Chondrocyte (in vitro differentiated cells): ENCODE measurements at places on chromosomes 6 and 20.

- no peak for DNase-seq
Measured at GRCh38 chr6:151160929-151161757, 78.6 kb upstream of the AKAP12 start.

DNA sequence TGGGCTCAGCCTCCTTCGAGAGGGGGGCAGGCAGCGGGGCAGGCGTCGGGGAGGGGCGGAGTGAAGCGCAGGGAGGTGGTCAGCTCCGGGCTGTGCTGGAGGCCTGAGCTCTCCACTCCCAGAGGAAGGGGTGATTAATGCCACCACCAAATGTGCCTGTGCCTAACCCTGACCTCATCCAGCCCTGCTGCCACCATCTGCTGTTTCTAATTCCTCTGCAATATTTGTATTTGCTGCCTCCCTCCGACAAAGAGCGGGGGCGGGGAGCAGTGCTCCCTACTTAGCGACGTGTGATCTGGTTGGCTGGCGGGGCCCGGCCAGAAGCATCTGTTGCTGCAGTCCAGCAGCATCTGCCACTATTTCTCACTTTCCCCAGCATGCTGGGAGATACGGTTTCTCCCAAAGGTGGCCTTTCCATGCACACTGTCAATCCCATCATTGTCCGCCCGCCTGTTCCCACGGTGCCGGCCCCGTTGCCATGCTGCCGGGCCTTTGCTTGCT, 47.0 kb downstream of the DLL1 start:
- no peak for DNase-seq

DNA sequence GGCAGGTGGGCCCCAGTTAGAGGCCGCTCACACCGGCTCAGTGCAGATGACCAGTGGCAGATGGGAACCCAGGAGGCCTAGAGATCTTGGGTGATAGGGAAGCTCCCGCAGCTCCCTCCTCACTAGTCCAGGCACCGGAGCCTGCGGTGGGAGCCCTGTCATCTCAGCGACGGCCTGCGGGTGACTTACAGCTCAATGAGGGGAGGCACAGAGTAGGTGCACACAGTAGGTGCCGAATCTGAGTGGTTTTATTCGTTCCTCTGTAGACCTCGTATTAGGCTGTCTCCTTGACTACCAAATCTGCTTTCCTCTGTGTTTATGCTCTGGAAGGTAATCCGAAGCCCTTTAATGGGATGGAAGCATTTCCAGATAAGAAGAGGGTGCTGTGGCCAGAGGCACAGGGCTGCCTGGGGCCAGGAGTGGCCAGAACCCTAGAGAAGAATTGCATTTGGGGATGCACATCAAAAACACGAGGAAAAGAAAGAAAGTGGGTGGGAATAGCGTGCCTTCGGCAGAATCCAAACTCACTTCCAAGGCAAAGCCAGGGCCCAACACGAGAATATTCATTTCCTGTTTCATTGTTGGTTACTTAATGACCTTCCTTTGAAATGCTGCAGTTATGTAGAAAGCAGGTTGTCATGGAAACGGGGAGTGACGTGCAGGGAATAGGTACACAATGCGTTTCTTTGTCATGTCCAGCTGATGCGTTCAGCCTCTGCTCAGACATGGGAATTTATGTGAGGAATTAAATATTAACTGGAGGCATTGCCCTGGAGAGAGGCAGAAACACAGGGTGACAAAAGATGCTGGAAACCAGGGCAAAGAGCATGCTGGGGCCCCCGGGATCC, 24.7 kb downstream of the MYT1 start:
- peak; percentile 57 for DNase-seq

GRCh38 chr6:25008707-25009392, 73.1 kb upstream of the RIPOR2 start:
- no peak for DNase-seq

- no peak for DNase-seq
Measured at GRCh38 chr20:35091816-35092523, 637 bp downstream of the TRPC4AP start.

- DNase-seq: no peak
Measured at GRCh38 chr6:13349811-13350506, 21.6 kb upstream of the TBC1D7 start.

DNA sequence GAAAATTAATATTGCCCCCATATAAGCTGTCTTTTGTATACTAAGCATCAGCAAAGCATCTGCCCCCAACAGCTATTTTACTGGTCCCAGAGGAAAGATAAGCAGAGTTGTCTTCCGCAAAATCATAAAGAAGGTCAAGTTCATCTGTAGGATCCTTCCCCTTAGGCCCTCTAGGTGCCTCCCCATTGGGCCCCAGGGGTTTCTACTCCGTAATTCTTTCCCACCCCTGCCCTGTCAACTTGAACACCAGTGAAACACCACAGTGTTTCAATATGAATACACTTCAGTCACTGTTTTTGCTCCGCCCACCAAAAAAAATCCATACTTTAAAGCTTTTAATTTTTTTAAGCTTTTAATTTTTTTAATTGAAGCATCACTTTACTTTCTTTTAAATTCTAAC, 159.2 kb downstream of the ATXN1 start:
- DNase-seq: no peak

- no peak for DNase-seq
Measured at GRCh38 chr6:28635547-28636158, 110.0 kb downstream of the GPX5 start.

GRCh38 chr6:148169706-148170105, 172.9 kb upstream of the SASH1 start:
- no peak for DNase-seq

GRCh38 chr6:154749341-154749740, 16.1 kb downstream of the SCAF8 start:
- DNase-seq: no peak

DNA sequence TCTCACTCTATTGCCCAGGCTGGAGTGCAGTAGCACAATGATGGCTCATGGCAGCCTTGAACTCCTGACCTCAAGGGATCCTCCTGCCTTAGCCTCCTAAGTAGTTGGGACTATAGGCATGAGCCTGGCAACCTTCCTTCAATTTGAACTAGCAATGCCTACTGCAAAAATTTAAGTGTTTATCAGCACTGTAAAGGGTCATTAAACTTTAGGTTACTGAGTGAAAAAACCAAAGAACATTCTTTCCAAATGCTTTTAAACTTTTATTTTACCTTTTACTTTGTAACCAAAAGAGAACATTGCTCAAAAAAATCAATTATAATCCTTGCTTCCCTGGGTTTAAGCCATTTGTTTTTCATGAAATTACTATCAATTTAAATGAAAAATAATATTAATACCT, 101.0 kb upstream of the NHSL1 start:
- DNase-seq: no peak

- no peak for DNase-seq
Measured at GRCh38 chr6:7644417-7644816, 54.4 kb downstream of the SNRNP48 start.

DNA sequence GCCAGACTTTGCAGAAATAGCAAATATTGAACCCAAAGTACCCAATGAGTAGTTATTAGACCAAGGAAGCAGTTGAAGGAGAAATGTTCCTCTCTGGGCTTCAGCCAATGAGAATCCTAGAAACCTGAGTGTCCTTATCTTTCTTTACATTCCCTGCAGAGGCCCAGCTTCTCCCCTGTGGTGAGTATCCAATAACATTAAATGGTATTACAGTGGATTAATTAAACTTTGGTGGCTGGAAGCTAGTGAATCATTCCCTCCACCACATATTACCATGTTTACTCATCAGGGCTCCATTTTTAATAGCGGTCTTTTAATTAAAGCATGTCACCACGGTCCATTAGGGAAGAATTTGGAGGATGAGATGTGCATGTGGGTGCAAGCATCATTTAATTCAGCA, 74.0 kb downstream of the UNC5CL start:
- DNase-seq: no peak

DNA sequence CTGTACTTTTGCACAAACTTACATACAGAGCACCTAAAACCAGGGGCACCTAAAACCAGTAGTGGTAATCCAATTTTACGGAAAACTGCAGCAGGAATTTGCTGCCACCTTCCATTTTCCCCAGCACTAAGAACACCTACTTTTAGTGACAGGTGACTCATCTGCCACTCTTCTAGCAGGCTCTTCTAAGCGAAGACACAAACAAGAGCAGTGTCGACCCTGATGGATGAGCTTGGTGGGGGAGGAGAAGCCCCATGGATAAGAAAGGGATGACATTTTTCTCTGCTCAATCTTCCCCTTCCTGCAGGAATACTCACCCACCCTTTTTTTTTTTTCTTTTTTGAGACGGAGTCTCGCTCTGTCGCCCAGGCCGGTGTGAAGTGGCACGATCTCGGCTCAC, 116.9 kb downstream of the GMPR start:
- no peak for DNase-seq

DNA sequence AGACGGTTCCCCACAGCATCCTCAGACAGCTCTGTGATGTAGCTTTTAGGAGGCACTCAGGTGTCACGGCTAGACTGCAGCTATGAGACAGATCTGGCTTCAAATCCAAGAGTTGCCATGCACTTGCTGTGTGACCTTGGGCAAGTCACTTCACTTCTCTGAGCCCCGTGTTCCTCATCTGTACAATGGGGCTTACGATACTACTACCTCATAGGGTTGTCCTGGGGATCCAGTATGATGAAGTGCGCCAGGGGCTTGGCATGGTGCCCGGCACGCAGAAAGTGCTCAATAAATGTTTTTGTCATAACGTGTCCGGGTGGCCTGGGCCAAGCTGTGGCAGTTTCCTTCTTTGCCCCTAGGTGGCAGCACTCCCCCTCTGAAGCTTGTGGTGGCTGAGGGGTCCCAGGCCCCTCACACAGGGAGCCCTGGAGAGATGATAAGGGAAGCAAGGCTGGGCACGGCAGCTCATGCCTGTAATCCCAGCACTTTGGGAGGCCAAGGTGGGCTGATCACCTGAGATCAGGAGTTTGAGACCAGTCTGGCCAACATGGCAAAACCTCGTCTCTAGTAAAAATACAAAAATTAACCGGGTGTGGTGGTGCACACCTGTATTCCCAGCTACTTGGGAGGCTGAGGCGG, 19.1 kb upstream of the CHMP4B start:
- no peak for DNase-seq

DNA sequence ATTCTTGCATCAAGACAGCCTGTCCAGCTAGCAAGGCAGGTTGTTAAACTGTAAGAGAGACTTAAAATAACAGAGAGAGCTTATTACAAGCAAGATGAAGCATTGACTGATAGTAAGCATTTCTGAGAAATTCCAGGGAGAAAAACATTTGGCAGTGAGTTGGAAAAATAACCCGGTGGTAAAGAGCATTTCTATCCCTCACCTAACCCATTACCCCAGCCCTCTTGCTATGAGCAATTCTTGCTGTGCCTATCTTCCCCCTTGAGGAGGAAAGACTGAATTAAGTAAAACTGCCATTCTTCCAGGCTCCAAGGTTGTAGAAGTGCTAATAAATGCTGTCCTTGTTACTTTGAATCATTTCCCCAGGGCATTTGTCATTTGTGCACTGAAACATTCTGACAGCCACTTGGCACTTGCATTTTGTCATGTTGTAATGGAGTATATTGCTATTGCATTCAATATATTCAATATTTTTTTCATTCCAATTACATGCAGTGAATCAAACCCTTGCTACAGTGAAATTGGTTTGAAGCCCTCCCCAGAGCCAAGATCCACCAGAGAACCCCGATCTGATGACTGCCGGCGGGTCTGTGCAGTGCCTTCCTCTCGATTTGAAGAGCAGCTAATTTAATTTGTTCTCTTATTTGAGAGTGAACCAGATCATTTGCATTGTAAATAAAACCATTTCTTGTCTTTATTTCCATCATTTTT, 291.1 kb downstream of the HIVEP2 start:
- no peak for DNase-seq

- DNase-seq: no peak
Measured at GRCh38 chr6:115896538-115897129, 164.1 kb downstream of the FRK start.

GRCh38 chr6:111573131-111573883, 32.4 kb downstream of the TRAF3IP2 start:
- DNase-seq: no peak

DNA sequence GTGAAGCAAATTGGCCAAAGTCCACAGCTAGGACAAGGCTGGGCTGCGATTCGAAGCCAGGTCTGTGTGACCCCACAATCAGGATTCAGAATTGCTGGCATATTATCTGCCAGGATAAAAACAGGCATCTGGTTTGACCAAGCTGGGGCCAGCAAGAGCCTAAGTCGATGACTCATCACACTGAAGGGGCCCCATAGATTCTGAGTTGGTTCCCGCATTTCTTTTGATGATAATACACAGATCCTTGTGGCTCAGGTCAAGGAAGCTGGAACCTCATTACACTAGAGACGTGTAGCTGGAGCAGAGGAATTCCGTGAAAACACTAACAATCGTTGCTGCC, 6.5 kb downstream of the KCNB1 start:
- DNase-seq: no peak

GRCh38 chr6:144482142-144482541, 197.0 kb downstream of the UTRN start:
- DNase-seq: no peak

GRCh38 chr6:72559555-72559954, 62.3 kb upstream of the KCNQ5 start:
- no peak for DNase-seq

DNA sequence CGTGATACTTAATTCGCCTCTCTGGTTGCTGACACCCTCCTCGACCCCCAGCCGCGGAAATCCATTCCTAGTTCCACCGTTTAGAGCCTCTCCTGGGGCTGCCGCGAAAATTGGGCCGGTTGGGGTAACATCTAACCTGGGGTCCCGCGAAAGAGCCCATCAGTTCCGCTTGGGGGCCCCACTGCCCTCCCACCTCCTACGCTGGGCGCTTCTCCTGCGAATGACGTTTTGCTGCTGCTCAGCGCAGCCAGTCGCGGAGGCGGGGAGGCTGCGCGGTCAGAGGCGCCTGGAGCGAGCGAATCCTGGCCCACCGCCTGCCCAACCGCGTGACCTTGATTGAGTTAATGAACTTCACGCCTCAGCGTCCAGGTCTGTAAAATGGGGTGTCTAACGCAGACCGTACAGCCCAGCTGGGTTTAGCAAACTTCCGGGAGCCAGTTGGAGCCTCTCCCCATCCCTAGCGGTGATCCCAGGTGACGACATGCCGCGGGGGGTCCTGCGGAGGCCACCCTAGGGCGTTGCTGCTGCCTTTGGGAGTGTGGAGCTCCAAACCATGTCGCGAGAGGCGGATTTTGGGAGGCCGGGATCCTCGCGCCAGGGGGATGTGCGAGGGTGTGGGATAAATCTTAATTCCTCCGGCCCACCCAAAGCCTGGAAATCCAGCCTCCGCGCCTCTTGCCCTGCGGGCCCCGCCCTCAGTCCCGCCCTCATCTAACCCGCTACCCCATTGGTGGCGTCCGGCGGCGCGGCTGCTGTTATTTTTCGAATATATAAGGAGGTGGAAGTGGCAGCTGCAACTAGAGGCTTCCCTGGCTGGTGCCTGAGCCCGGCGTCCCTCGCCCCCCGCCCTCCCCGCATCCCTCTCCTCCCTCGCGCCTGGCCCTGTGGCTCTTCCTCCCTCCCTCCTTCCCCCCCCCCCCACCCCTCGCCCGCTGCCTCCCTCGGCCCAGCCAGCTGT, at the start of gene CDC25B:
CDC25B (plus strand) TSS at position 800 of the 958 bp plus-strand sequence. CDS start 222 bp downstream, outside the sequence.
- DNase-seq: peak; percentile 96

DNA sequence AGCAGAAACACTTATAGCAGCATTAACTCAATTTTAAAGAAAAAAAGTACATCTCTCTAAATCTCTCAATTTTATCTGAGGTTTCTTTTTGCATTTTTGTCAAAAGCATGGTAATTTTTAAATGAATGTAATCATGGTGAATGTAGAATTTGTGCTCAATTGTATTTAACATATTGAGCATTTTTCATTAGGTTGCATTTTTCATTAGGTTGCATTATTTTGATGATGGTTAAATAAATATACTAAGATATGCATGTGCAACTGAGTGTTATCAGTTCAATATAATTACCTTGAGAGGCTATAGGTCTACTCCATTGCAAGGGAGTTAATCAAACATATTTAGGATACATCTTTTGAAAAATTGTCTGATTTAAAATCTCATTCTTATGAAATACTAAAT, 355.1 kb upstream of the SPTLC3 start:
- DNase-seq: no peak
